Astrocyte of the spinal cord (primary cell): ENCODE measurements at places on chromosomes 7 and 10.

- peak; percentile 58 for DNase-seq
Measured at GRCh38 chr10:29576681-29577080, 58.1 kb downstream of the SVIL start.

DNA sequence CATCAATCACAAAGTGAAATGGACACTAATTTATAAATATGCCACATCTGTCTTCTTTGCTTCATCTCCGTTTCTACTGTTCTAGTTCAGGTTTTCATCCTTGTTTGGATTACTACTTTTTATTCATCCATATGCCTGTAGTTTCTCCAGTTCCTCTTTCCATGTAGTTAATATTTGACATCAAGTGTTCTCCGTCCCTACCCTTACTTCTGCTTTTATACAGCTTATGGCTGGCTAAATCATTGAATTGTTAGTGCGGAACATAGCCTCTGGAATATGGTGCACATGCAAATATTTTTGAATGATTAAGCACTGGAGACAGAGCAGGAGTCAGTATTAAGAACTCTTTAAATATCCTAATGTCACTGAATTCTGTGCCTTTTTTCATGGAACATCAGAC lies 230.0 kb upstream of the PPP1R3A start:
- no peak for DNase-seq

DNA sequence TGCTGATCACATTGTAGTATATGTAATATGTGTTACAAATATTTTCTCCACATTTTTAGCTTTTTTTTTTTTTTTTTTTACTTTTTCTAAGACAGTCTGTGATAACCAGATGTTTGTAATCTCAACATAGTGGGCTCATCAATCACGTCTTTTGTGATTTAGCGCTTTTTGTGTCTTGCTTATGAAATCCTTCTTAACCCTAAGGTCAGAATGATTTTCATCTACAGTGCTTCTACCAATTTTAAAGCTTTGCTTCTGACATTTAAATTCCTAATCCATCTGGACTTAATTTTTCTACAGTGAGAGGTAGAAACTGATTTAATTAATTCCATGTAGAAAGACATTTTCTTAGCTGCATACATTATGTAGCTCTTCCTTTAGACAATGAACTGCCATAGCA lies 626.4 kb downstream of the TNS3 start:
- no peak for DNase-seq

DNA sequence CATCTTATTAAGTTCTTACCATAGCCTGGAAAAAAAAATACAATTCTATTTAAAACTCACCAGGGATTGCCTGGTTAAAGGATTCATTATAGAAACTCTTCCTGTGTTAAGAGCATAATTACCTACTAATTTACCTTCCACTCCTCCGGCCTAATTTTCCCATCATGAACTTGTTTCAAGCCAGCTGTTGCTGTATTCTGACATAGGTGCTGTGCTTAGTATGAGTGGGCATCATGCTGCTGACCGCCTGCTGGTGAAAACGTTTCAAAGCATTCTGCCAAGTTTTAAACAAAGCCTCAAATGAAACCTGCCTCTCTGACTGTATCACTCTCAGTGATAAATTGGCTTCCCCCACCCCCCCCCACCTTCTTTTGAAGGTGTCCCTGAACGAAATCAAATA lies 47.8 kb upstream of the KCNMA1 start:
- DNase-seq, result no peak

DNA sequence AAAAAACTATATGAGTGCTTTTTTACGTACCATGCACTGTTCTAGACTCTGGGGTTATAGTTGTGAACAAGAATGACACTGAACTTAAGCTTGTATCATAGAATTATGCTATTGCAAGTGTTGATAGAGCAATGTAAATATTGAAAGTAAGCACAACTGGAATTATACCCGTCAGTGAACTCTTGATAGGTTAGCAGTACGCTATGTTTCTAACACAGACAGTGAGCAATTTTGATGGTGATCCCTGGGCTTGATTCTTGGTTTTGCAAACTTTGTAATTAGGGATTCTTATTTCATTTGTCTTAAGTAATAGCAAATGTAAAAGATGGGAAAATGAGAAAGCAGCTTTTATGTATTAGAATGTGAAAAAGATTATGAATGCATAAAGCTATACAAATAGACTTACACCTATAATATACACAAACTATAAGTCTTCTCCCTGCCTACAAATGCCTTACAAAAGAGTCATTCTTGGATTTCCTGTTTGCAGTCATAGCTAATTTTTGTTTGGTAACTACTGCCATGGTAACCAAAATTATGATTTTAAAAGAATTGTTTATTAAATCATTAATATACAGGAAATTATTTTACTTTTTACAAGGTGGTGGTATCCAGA lies 6.7 kb downstream of the TES start:
- DNase-seq, result no peak

DNA sequence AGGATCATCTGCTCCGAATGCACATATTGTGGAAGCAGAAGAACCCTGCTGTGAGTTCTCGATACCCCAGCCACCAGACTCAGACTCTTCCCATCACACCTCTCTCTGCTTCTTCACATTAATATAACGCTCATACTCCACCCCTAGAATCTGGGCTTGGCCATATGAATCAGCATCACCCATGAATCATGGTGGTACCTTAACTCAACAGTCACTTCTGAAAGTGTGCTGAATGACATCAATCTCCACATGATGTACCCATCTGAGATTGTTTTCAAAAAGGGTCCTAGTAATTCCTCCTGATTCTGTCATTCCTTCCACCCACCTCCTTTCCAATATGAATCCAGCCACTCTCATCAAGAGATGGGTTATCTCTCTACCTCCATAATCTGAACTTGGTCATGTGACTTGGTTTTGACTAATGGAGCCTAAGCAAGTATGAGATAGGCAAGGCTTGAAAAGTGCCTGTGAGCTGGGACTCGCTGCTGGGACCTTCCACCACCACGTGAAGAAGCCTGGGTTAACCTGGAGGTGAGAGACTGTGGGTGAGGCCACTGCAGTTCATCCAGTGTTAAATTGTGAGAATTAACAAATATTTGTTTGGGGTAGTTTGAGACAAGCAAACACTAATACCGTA lies 15.4 kb downstream of the YWHAG start:
- no peak for DNase-seq

DNA sequence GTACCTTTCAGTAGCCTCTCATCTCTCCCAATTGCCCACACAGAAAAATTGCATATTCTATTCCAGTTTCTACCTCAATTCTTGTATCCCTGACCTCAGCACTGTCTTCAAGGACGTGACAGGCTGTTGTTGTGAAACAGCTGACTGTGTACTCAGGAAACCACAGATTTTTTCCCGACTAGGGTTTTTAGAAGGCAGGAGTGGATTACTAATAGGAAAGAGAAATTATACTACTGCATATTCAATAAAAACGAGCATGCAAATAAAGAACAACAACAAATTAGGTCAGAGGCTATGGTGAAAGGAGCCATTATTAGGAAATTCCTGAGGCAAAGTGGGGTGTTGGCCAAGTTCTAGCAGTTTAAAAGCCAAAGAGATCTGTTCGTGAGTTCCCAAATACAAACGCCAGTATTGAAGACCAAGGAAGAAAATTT lies 93.4 kb downstream of the DOCK4 start:
- DNase-seq, result peak; percentile 54

DNA sequence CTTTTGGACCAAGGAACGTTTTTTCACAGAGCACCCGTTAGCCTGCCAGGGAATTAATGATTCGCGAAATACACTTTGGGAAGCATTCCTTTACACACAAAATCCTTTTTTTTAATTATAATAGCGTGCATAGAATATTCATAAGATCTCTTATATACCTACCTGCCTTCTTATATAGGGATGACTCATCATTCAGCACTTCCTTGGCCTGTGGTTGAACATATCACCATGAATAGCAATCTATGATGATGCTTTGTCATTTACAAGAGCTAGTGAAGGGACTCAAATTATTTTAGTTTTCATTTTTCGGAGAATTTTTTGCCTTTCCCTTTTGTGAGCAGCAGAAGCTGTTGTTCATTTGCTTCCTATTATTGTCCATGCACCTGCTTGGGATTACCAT lies 97.0 kb downstream of the CDH23 start:
- no peak for DNase-seq

GRCh38 chr7:13290975-13291374 lies 603.5 kb downstream of the ARL4A start:
- no peak for DNase-seq

DNA sequence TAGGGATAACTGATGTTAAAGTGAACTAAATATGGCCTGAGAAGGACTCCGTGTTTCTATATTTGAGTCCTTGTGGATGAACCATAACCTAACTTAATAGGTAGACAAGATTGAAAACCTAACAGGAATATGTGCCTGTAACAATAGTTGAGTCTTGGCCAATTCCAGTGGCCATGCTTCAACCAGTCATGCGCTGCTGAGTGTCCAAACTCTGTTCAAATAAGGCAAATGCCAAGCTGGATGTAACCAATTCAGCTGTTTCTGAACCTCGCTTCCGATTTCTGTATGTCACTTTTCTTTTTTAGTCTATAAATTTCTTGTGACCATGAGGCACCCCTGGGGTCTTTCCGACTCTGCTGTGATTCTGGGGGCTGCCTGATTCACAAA lies 608.2 kb downstream of the GALNT17 start:
- DNase-seq, result no peak
